Left ventricle myocardium inferior (tissue), 1 donor: ENCODE measurements at places on chromosomes 12 and 14.
A peak's percentile ranks its signal among the peaks of the same experiment; 100 is the strongest.

- no peak for DNase-seq
These were observed 32.8 kb upstream of the BATF start for GRCh38 chr14:75489480-75489837.

- DNase-seq, result no peak
These were observed 16.4 kb downstream of the BBOF1 start for GRCh38 chr14:74035556-74035955.

DNA sequence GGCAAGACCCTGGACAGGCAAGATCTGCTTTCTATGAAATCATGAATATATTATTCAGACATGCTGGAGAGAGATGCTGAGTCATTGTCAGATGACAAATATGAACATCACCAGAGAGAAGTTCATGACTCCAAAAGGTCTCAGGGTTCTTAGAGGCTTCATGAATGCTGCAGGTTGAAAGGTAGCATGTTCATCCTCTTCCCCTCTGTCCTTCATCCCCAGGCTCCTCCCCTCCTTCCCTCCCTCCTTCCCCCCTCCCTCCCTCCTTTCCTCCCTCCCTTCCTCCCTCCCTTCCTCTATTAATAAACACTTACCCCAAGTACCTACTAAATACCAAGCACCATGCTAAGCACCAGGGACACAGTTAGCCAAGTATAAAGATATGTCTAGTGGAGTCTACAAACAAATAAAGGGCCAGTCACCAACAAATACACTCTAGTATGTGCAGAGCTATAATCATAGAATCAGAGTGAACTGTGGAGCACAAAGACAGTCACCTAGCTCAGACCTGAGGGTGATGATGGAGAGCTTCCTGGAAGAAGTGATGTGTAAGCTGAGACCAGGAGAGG lies 46.2 kb downstream of the RPH3A start:
- DNase-seq, result no peak

GRCh38 chr12:109192358-109192757 lies 76.0 kb downstream of the ACACB start:
- DNase-seq, result no peak

- DNase-seq, result no peak
These were observed 192.3 kb downstream of the MON2 start for GRCh38 chr12:62658910-62659309.

DNA sequence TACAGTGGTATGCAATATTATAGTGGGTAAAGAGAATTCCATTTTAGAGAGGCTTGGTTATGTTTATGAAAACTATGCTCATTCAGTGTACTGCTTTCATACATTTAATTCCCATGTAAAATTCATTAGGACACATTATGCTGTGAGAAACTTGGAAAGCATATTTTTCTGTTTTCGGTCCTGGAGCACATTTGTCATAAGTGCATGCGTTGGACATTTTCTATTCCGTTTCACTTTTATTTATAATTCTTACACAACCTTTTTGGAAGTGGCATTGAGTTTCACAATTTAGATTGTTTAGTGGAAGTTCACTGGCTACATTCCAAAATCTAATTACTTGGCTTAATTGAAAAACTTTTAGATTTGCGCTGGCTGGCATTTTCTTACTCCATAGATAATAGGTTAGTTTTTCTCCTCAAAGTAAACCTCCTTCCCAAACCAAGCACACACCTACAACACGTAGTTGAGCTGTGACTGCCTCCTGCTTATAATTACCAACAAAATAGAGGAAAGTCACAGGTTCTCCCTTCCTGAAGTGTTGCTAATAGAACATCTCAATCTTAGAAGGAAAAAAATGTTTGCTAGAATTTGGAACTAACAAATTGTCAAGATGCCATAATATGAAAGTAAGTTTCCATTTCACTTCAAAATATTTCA lies 938.5 kb downstream of the TRHDE start:
- DNase-seq, result no peak

DNA sequence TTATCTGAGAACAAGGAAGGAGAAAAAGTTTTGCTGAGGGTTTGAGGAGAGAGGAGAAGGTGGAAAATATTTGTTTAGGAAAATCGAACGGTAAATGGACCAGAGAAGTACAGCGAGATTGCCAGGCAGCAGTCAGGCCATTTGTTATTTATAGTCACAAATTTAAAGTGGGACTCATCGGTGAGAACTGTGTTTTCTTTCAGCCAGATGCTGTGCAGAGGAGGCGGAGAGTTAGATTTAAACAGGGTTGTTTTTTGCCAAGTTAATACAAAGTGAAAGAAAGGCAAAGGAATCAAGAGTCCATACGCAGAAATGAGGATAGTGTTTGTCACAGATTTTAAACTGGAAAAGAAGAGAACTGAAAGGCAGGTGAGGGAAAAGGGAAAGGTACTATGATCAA lies 200.6 kb upstream of the CNOT2 start:
- DNase-seq, result no peak

- no peak for DNase-seq
These were observed 24.4 kb upstream of the FBRSL1 start for GRCh38 chr12:132465269-132466190.

GRCh38 chr12:11949738-11950411 lies 120.9 kb upstream of the BCL2L14 start:
- no peak for DNase-seq

- DNase-seq, result no peak
These were observed 225.4 kb downstream of the PTPRO start for GRCh38 chr12:15547691-15548090.

- DNase-seq, result no peak
These were observed 8.4 kb upstream of the EID3 start for GRCh38 chr12:104294927-104295668.

DNA sequence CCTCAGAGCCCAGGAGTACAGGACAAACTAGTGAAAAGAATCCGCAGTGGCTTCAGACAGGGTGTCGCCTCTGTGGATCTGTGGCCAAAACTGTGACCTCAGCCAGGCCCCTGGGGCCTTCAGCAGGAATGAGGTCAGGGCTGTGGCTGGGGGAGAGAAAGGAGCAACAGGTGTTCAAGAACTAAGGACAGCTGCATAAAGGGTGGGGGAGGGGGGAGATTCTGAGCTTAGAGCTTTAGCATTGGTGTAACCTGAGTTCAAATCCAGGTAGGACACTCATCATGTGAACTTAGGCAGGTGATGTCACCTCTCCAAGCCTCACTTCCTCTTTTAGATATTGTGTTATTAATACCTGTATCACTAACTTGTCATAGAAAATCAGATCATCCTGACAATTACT lies 40.9 kb upstream of the CORO1C start:
- DNase-seq, result peak; percentile 44

DNA sequence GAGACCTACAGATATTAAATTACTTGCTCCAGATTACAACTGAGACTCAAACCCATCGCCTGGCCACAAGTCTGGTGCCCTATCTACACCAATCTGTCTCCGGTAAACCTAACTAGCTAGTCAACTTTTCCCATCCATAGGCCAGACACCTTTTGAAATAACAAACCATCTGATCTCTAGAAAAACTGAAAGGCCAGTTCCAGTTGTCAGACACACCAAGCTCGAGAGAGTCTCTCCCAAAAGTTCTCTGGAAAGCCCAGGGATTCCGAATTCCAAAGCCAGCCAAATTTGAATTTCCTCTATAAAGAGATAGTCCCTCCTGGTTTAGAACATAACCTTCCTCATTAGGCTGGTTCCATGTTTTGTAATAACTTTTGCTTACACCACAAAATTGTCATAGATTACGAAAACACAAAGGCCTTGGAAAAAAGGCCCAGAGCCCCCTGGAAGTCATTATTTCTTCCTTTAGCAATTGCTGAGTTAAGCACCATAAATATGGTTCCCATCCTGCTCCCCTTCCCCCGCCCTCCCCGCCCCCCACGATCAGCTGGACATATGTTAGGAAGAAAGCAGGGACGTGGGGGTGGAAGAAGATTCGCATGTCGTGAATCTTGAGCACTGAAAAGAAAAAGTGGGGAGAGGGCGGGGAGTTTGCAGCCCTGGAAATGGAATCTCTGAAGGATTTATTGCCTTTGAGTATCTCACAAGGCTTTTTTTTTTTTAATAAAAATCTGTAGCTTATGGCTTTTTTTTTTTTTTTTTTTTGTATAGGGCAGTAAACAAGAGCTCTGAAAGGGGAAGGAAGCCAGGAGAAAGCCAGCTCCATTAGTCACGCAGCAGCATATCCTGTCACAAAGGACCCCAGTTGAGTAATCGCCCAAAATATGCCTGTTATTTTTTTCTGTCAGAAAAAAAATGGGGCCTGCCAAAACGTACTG lies 110.4 kb downstream of the ZFP36L1 start:
- no peak for DNase-seq

GRCh38 chr12:89344862-89345202 lies 7.5 kb downstream of the DUSP6 start:
- no peak for DNase-seq

DNA sequence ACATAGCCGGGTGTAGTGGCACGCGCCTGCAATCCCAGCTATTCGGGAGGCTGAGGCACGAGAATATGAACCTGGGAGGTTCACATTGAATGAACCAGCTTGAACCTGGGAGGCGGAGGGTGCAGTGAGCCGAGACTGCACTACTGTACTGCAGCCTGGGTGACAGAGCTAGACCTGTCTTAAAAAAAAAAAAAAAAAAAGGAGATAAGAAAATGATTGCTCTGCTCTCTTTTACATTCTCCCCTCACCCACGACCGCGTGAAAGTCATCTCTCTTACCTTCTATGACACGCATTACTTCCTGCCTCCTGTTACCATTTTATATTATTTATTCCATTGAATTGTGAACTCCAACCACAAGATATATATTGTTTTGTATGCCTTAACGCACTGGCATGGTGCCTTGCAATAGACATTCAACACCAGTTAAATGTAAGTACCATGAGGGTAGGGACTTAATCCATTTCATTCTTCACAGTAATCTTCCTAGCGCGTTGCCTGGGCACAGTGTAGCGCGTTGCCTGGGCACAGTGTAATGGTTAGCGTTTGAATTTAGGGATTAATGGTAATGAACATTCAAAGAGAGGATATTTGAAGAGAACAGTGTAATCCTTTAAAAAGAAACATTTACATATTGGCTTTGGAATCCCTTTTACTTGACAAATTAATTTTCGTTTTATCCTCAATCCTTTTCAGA lies 2.7 kb downstream of the RAP1B start:
- no peak for DNase-seq

DNA sequence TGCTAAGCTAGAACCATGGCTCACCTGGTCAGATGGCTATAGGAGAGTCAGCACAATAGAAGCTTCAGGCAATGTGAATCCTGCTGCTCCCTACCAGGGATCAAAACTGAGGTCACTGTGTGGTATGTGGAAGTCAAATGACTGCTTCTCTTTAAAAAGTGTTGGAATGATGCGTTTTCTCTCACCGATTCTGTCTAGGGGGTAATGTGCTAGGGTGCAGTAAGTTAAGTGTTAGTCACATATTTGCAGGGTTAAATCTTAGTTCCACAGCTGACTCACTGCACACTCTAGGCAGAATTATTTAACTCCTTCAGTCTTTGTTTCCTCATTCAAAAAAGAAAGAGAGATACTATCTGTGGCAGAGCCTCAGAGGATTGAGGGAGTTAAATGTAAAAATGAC lies 696.6 kb downstream of the DIO2 start:
- DNase-seq, result no peak

DNA sequence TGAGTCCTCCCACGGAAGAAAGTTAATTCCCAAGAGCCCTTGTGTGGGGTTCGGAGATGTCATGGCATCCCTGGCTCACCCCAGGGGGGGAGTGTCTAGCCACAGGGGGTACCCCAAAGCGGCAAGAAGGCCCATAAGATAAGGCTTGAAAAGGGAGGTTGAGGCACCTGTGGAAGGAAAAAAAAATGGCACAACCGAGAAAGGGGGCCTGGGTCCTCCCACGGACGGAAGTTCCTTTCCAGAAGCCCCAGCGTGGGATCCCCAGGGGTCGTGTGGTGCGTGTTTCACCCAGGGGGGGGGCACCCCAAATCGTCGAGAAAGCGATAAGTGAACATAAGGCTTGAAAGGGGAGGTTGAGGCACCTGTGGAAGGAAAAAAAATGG lies 266.7 kb downstream of the ALG10 start:
- DNase-seq, result no peak

- no peak for DNase-seq
These were observed 156.2 kb downstream of the CAND1 start for GRCh38 chr12:67425394-67425793.

- DNase-seq, result no peak
These were observed 138.8 kb upstream of the MAP1LC3B2 start for GRCh38 chr12:116420227-116420880.

DNA sequence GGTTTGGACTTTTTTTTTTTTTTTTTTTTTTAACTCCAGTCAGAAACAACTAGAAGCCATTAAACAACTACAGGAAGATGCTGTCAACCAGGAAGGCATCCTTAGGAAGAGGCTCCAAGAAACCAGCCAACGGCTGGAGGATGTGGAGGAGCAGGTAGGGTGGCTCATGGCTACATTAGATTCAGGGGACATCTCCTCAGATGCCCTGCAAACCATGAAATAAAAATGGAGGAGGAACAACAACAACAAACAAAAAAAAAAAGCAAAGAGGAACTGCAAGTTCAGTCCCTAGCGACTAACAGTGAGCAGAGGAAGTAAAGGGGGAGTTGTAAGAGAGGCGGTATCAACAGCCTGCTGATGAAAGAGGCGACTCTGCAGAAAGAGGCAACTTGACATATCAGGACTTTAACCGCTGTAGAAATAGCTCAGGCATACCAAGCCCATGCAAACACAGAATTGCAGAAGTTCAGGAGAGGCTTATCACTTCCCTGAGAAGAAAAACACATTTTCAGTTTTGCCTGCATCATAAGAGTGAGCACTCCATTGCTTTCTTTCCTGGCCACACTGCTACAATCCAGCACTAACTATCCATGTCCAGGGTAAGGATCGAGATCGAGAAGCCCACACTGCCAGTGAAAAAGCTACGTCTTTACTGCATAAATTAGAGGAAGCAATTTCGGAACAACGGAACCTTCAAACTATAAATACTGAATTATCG lies 103.5 kb upstream of the BCAT1 start:
- no peak for DNase-seq

DNA sequence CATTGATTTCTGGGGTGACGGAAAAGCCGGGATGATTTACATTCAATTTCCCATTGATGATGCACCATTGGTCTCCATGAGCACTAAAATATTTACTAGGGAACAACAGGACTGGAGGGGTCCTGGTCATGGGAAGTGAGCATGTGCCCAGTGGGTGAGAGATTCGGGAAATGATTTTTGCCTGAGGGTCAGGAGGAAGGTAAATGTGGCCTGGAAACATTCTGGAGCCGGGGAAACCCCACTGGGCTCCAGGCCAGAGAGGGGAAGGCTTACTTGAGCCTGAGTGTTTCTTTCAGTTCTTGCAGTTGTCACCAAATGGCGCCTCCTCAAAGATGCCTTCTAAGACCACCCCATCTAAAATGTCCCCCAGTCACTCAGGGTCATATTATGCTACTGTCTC lies 532.3 kb upstream of the TBX3 start:
- no peak for DNase-seq

DNA sequence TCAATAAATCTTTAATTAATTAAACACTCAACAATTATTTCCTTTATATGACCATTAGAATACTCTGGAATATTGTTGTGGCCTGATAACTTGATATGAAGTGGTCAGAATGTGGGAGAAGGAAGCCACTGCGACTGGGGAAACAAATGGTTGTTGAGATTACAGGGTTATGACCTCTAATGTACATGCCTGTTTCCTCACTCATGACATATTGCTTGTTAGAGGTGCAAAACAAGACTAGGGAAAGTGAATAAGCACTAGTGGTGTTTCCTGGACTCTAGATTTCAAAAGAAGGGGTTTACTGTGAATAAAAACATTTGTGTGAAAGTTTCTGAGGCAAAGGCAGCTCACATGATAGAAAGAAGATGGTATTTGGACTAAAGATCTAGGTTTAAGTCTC lies 53.3 kb downstream of the STAB2 start:
- no peak for DNase-seq
